ENCODE measurements at places on chromosomes 3 and 15.

- no peak for DNase-seq
Observed at GRCh38 chr3:58079773-58080172, 71.6 kb downstream of the FLNB start.

GRCh38 chr15:84671211-84671610, 13.2 kb upstream of the NMB start:
- DNase-seq, result no peak

DNA sequence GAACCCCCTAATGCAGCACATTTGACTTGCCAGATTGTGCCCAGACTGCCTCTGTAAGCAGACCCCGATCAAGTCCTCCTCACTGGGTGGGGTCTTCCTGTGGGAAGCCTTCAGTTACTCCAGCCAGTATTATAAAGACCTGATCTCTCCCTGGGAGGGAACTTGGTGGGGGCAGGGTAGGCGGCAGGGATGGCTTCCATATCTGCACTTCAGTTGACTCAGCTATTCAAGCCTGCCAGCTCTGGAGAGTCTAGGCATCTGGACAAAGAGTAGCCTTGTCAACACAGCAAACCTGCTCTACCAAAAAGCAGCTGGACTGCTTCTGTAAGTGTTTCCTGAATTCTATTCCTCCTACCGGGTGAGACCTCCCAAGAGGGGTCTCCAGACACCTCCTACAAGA, 21.0 kb upstream of the SLC25A38 start:
- no peak for DNase-seq

- no peak for DNase-seq
Observed at GRCh38 chr3:147613725-147614124, 204.6 kb downstream of the ZIC1 start.

- DNase-seq, result no peak
Observed at GRCh38 chr3:88219138-88219792, 69.5 kb downstream of the C3orf38 start.

GRCh38 chr3:130773366-130773765, 26.7 kb upstream of the PIK3R4 start:
- no peak for DNase-seq

DNA sequence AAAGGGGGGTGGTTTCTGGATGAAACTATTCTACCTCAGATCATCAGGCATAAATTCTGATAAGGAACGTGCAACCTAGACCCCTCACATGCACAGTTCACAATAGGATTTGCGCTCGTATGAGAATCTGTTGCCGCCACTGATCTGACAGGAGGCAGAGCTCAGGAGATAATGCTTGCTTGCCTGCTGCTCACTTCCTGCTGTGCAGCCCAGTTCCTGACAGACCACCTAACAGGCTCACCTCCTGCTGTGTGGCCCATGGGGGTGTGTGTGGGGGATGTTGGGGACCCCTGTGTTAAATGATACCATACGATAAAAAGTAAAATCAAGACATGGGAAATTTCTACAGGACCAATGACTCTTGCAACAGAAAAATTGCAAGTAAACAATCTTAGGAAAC, 24.0 kb downstream of the CP start:
- DNase-seq, result no peak

DNA sequence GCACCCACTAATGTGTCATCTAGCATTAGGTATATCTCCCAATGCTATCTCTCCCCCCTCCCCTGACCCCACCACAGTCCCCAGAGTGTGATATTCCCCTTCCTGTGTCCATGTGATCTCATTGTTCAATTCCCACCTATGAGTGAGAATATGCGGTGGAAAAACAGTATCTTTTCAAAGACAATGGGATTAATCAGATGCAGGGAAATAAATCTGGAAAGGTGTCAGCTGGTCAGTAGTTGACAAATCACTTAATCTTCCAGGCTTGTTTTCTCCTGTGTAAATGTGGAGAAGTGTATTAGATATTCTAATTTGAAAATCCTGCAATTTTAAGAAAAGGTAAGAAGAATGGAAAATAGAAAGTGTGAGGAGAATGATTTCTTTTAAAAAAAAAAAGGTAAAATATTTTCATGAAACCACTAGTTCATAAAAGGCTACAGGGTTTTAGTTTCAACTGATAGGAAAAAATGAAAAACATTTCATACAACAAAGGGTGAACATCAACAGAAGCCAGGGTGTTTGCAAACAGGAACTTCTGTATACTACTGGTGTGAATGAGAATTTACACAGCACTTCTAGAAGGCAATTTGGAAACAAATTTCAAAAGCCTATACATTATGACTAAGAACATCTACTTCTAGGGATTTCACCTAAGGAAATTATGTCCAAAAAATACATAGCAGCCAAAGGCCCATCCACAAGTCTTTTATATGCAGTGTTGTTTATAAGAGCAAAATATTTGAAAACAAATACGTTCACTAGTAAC, 113.5 kb downstream of the CBLB start:
- no peak for DNase-seq

All from CD4-positive, alpha-beta T cell (primary cell).